ENCODE measurements at places on chromosomes 12 and 14.

- DNase-seq: no peak
These were observed 100.6 kb downstream of the ANO4 start for GRCh38 chr12:100895192-100895591.

- no peak for DNase-seq
These were observed 185.6 kb downstream of the TMEM121 start for GRCh38 chr14:105711841-105712460.

DNA sequence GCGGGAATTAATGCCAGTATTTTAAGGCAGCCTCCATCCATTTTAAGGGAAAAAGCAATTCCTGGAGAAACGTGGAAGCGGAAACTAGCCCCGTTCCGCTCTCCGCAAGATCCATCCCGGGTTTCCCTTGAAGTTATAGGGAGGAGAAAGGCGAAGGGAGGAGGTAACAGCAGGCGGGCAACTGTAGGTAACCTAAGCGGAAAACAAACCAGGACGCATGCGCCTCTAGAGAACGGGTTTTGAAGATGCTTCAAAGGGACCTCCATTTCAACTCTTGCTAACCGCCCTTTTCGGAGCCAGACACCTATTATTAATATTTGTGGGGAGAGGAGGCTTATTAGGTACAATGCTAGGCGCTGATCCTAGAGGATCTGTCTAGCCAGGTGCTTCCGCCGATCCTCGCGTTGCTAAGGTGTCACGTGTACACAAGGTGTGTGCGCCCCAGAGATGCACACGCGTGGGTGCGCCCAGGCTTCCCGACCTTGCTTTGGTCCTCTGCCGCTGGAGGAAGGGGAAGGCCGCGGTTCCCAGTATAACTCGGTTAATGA lies 6.2 kb downstream of the TBX5 start:
- no peak for DNase-seq

GRCh38 chr12:48863291-48863690 lies 2.4 kb downstream of the RND1 start:
- no peak for DNase-seq

DNA sequence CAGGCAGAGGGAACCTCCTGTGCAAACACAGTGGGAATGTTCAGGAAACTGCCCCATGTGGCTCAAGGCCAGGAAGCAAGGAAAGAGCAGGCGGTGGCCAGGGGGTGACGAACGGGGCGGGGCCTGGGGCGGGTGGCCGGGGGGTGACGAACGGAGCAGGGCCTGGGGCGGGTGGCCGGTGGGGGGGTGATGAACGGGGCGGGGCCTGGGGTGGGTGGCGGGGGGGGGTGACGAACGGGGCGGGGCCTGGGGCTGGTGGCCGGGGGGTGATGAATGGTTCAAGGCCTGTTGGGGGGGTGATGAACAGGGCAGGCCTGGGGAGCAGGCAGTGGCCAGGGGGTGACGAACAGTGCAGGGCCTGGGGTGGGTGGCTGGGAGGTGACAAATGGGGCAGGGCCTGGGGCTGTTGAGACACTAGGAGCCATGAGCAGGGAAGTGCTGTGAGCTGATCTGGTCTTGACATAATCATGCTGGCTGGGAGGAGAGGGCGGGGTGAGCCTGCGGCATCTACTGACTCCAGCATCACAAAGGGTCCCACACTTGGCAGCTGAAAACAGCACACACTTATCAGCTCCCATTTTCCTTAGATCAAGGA lies 62.7 kb upstream of the FBRSL1 start:
- no peak for DNase-seq

DNA sequence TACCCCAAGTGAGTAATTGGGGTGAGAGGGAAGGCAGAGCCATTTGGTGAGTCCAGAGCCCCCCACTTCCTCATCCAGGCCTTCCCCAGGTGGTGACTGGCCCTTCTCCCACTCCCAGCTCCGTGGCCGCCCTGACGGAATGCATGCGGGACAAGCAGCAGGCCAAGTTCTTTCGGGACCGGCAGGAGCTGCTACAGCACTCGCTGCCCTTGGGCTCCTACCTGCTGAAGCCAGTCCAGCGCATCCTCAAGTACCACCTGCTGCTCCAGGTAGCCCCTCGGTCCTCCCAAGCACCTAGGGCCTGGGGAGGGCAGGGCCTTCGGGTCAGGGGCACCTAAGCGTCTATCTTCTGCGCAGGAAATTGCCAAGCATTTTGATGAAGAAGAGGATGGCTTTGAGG lies 26.5 kb downstream of the PLEKHG3 start:
- DNase-seq: no peak

GRCh38 chr12:70577283-70577634 lies 60.0 kb downstream of the PTPRB start:
- no peak for DNase-seq

DNA sequence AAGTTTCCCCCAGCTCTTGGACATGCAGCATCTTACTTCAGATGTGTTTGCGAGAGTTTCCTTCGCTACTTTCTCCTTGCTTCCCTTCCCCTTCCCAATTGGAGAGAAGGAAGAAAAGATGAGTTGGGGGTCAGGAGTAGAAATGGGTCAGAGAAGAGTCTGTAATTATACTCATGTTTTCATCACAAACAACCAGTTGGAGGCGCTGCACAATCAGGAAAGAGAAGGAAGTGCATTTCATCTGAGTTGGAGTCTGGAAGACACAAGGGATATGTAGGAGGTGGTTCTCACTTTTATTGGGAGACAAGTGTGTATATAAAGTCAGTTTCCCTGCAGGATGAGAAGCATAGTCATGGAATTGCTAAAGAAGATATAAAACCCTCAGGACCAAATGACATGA lies 31.3 kb upstream of the VSX2 start:
- no peak for DNase-seq

GRCh38 chr14:86091811-86092210 lies 561.9 kb downstream of the FLRT2 start:
- no peak for DNase-seq

DNA sequence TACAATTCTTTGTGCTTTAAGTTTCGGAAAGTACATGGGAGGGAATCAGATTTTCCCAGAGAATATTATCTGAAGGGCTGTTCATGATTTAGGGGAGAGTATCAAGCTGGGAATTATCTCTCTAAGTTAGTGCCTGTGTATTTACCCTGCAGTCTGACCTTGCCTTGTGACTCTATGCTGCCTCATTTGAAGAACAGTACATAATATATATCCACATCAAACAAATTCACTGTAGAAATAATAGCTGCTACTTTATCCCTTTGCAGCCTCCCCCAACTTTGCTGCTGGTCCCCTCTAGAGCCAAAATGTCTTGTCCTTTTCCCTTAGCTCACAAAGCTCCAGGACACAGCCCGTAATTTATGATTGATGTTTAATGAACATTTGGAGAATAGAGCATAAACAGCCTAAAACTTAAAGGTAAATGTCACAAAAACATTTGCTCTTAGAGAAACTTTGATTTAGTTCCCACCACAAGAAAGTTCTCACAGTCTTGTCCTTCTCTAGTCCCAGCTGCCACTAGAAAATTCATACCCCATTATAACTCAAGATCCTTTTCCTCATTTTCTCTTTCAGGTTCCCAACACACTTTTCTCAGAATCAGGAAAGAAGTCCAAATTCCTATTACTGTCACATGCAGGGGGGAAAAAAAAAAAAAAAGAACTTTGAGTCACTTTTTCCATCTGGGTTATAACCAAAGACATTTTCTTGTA lies 1009.6 kb downstream of the FLRT2 start:
- DNase-seq: no peak

DNA sequence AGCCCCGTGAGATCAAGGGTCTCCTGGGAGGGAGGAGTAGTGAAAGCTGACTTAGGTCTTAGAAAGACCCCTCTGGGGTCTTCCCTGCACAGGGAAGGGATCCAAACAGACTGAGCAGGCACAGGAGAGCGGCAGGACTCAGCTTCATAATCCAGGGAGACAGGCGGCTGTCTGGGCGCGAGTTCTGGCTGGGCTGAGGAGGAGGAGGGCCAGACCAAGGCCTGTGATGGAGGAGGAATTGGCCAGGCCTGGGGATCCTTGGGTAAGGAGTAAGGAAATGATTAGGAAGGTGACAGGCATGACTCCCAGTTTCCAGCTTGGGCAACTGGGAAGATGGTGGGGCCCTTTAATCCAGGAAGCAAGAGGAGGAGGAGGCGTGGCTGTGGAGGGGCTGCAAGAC lies 93.1 kb downstream of the DICER1 start:
- no peak for DNase-seq

GRCh38 chr12:121933522-121934308 lies 15.3 kb downstream of the CFAP251 start:
- DNase-seq: no peak
